ENCODE measurements at places on chromosomes 2 and 18. TPM values are rescaled to one million over a fixed set of nuclear protein-coding genes. Genes with fewer than 3 reads are reported as not detected.

GRCh38 chr2:48272199-48272598 is 257.8 kb upstream of the STON1 start:
- DNase-seq, result no peak

- no peak for DNase-seq
These were observed 73.5 kb upstream of the SRD5A2 start for GRCh38 chr2:31654241-31654640.

DNA sequence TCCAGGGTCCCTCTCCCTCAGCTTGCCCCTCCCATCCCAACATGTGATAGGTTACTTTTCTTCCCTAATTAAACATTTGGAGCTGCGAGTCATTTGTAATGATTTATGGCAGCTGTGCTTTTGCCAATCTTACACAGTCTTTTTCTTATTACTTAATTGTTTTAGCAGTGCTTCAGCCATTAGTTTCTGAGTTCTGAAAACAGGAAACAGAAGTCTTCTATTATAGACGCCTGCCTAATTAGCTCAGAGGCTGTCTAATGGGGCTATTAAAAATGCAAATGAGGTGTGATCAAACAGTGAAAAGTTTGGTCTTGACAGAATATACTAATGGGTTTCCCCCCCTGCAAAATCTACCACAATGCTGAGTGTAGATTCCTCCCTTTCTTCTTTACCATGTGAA is 388.3 kb upstream of the CELF4 start:
- DNase-seq, result no peak

DNA sequence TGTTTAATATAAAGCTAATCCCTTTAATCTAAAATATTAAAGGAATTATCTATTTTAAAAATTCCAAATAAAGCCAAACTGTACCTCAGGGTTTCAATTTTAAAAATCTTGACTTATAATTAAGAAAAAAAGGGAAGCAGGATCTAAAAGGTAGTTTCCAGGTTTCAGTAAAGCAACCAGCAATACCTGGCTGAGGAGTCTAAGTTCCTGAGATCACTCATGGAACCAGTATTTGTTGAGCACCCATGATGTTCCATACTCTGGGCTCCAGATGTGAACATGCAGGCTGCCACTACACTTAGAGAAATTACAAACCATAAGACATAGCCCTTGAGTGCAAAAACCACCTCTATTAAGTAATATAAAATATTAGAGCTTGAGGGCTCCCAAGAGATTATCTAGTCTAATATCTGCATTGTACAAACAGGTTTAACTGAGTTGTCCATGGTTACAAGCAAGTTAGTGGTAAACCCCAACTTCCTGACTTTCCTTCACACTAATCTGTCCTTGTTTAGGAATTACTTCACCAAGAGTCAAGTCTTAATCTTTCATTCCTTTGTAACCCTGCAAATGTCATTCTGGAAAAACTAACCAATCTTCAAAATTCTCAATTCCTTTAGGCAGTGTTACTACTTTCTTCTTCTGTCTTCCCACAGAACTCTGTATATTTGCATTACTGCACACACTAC is 49.2 kb downstream of the CLASP1 start:
- DNase-seq, result no peak

DNA sequence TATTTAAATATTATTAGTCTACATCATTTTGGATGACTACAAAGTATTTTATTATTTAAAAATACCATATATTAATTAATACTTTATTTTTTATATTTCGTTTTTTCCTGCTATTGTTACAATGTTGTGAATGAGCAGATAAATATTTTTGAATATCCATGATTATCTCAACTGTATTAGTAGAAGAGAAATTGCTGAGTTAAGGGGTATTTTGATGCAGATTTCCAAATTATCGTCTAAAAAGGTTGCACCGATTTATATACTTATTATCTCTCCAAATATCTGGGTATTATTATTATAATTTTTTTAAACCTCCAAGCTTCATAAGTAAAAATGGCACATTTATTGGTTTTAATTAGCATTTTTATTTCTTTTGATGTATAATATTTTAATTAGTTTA is 8.9 kb upstream of the IL1RL1 start:
- no peak for DNase-seq

DNA sequence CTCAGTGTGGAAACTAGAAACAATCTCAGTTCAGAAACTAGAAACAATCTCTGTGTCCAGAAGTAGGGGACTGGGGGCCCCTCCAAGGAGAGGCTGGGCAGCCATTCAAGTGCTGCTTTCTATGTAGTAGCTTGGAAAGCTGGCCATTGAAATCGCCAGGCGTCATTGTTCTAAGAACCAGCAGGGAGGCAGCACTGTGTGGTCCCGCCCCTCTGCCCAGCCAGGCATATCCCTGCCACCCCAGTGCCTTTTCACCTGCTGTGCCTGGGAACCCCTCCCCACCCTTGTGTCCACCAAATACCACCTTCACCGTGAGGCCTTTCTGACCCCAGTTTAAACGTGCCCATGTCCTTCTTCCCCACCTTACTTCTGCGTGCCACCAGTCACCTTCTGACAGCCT is 221.6 kb downstream of the GBX2 start:
- DNase-seq, result no peak

GRCh38 chr18:35753306-35753910 is 171.9 kb downstream of the GALNT1 start:
- no peak for DNase-seq

The FEV gene
- not detected for total RNA-seq

The APOB gene
- total RNA-seq, result not detected
